ENCODE measurements at places on chromosomes 1 and 21. TPM values are rescaled to one million over a fixed set of nuclear protein-coding genes. Genes with fewer than 3 reads are reported as not detected.
A peak's percentile ranks its signal among the peaks of the same experiment; 100 is the strongest.

GRCh38 chr1:8055973-8056372 lies 29.9 kb upstream of the ERRFI1 start:
- H3K27ac ChIP-seq = peak overlapping the region; percentile 4
- H3K4me1 ChIP-seq = no peaks in the 10 kb centered on the region
- DNase-seq = no peak

DNA sequence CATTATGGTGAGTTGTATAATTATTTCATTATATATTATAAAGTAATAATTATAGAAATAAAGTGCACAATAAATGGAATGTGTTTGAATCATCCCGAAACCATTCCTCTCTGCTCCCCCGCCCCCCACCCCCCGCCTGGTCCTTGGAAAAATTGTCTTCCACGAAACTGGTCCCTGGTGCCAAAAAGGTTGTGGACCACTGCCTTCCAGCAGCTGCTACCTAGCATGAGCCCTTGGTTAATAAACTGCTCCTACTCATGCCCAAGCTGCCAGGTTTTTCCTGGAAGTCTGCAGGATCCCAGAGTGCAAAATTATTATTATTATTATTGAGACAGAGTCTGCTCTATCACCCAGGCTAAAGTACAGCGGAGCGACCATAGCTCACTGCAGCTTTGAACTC lies 6.8 kb upstream of the IFNGR2 start:
- no peak overlapping the region for H3K4me3 ChIP-seq
- H3K4me1 ChIP-seq = no peaks in the 10 kb centered on the region
- no peak for DNase-seq
- no peaks in the 10 kb centered on the region for H3K36me3 ChIP-seq

- DNase-seq = no peak
- H3K4me1 ChIP-seq = no peaks in the 10 kb centered on the region
- no peaks in the 10 kb centered on the region for H3K36me3 ChIP-seq
- H3K27ac ChIP-seq = no peak overlapping the region
- peaks cover 65% of the 10 kb centered on the region for H3K27me3 ChIP-seq
- no peak overlapping the region for H3K4me3 ChIP-seq
Observed at GRCh38 chr1:146019231-146020057, 2.1 kb downstream of the HJV start.

GRCh38 chr21:31110430-31110829 lies 72.2 kb upstream of the KRTAP19-8 start:
- H3K36me3 ChIP-seq = no peaks in the 10 kb centered on the region
- H3K4me3 ChIP-seq = no peak overlapping the region
- DNase-seq = no peak
- no peaks in the 10 kb centered on the region for H3K27me3 ChIP-seq

- H3K27me3 ChIP-seq = no peaks in the 10 kb centered on the region
- no peaks in the 10 kb centered on the region for H3K36me3 ChIP-seq
- no peaks in the 10 kb centered on the region for H3K4me1 ChIP-seq
- no peak overlapping the region for H3K27ac ChIP-seq
Observed at GRCh38 chr1:198967566-198967965, 328.7 kb downstream of the PTPRC start.

DNA sequence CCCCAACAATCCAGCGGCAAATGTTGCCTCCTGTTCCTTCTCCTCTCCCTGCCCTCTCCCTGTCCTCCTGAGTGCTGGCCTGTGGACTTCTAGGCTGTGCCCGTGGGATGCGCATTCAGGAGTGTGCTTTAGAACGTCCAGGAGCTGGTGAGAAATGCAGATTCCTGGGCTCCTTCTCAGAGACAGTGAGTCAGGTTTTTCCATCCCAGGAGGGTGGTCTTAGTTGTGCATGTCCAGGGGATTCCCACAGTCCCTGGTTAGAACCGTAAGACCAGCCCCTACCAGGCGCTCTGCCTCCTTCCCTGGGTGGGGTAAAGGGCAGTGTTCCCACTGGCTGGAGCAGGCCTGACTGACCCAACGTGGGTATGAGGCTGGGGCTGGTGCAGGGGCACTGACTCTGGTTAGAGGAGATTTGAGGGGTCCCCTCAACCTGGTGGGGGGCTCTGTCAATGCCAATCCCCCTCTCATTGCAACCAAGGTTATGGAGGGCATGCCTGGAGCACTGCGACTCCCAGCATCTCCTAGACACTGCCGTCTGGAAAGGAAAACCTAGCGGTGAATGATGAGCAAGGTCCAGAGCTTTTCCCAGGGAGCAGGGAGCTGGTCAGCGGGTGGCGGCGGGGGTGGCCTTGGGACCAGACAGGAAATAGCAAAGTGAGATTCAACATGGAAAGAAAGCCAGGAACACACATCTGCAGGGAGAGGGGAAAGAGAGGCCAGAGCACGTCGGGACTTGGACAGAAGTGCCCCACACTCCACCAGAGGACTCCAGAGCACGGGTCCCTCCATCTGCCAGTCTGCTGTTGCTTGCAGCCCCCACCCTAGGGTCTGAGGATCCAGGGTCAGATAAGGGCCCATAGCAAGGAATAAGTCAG lies 38.5 kb downstream of the HSPG2 start:
- DNase-seq = no peak
- no peak overlapping the region for H3K4me3 ChIP-seq
- peaks cover 20% of the 10 kb centered on the region for H3K4me1 ChIP-seq
- no peaks in the 10 kb centered on the region for H3K36me3 ChIP-seq

- no peaks in the 10 kb centered on the region for H3K27me3 ChIP-seq
- no peak overlapping the region for H3K4me3 ChIP-seq
- no peak for DNase-seq
- no peak overlapping the region for H3K27ac ChIP-seq
Observed at GRCh38 chr1:196143602-196144342, 464.5 kb downstream of the KCNT2 start.

DNA sequence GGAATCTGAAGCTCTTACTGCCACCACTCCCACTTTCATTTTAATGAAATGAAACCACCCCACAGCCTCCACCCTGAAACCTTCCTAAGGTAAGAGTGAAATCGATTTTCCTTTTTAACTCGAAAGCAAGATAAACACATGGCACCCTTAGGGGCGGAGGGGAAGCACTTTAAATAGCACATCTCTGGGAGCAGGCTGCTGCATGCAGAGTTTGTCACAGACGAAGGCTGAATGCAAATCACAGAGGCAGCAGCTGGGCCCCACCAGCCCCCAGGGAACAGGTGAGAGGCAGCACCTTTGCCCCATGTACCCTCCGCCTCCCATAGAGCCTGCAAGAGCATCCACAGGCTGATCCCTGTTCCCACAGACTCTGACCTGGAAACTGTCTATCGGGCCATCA lies 60.0 kb upstream of the GRIK3 start:
- H3K4me3 ChIP-seq = no peak overlapping the region
- no peaks in the 10 kb centered on the region for H3K4me1 ChIP-seq
- H3K27ac ChIP-seq = no peak overlapping the region
- peaks cover 7% of the 10 kb centered on the region for H3K27me3 ChIP-seq
- H3K36me3 ChIP-seq = no peaks in the 10 kb centered on the region
- DNase-seq = no peak

DNA sequence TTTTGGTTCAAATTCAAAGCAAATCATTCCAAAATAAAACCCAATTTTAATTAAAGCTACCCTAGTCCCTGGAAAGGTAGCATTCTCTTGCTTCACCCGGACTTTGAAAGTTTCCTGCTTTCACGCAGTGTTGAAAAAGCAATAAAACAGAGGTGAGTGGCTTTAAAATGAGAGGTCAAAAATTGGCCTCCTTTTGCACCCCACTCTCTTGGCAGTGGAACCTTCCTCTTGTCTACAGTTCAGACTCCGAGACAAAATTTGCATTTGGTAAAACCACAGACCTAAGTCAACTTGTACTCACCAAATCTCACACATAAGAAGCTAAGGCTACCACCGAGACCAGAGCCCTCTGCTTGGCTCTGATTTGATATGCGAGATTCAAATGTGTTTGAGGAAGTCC lies 252.7 kb downstream of the TTLL7 start:
- peaks cover 18% of the 10 kb centered on the region for H3K4me1 ChIP-seq
- no peak overlapping the region for H3K27ac ChIP-seq
- no peak for DNase-seq
- no peak overlapping the region for H3K4me3 ChIP-seq

GRCh38 chr1:23629708-23630290 lies 61.8 kb upstream of the RPL11 start:
- DNase-seq = no peak
- no peaks in the 10 kb centered on the region for H3K4me1 ChIP-seq
- H3K36me3 ChIP-seq = no peaks in the 10 kb centered on the region
- no peak overlapping the region for H3K27ac ChIP-seq

DNA sequence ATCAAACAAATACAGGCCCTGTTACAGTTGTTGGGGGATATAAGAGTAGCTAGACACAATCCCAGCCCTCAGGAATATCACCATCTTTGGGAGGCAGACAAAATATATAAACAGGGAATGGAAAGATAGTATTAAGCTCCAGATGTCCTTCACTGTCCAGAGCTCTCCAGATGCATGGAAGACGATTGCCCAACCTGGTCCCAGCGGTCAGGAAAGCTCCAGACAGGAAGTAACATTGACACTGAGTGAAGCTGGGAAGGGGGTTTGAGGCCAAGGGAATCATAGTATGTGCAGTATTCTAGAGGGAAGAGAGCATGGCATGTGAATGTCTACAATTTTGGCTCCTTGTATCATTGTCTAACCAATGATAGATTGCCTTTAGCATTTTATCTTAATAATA lies 173.9 kb upstream of the HOOK1 start:
- H3K27ac ChIP-seq = no peak overlapping the region
- no peaks in the 10 kb centered on the region for H3K36me3 ChIP-seq
- no peaks in the 10 kb centered on the region for H3K27me3 ChIP-seq
- H3K4me3 ChIP-seq = no peak overlapping the region
- H3K4me1 ChIP-seq = peaks cover 26% of the 10 kb centered on the region

- peaks cover 8% of the 10 kb centered on the region for H3K27me3 ChIP-seq
- H3K4me1 ChIP-seq = no peaks in the 10 kb centered on the region
- no peak overlapping the region for H3K27ac ChIP-seq
- DNase-seq = no peak
- no peak overlapping the region for H3K4me3 ChIP-seq
Observed at GRCh38 chr1:36579039-36579438, 96.3 kb upstream of the CSF3R start.

- H3K4me3 ChIP-seq = no peak overlapping the region
- H3K4me1 ChIP-seq = no peaks in the 10 kb centered on the region
- no peaks in the 10 kb centered on the region for H3K27me3 ChIP-seq
Observed at GRCh38 chr1:23500466-23500865, 16.5 kb upstream of the ASAP3 start.

- DNase-seq = no peak
- no peak overlapping the region for H3K27ac ChIP-seq
- no peaks in the 10 kb centered on the region for H3K4me1 ChIP-seq
- no peaks in the 10 kb centered on the region for H3K36me3 ChIP-seq
- no peaks in the 10 kb centered on the region for H3K27me3 ChIP-seq
Observed at GRCh38 chr1:13908128-13908527, 208.1 kb downstream of the PRDM2 start.

DNA sequence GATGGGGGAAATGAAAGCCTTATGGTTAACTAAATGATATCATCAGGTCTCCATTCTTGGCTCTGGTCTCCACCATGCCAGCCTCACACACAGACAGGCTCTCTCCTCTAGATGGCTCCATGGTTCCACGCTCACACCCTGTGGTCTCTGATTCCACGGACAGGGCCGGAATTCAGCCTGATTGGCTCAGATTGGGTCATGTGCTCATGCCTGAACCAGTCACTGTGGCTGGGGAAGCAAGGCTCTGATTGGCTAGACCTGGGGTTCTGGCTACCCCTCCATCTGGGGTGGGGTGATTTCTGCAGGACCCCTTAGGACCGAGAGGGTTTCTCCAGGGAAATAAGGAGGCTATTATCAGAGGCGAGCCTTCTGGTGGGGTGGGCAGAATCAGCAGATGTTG lies 277.0 kb downstream of the PTPRU start:
- no peak overlapping the region for H3K4me3 ChIP-seq
- H3K27me3 ChIP-seq = peaks cover 9% of the 10 kb centered on the region
- no peaks in the 10 kb centered on the region for H3K4me1 ChIP-seq
- H3K36me3 ChIP-seq = no peaks in the 10 kb centered on the region

GRCh38 chr1:156230473-156230837 lies 11.5 kb upstream of the BGLAP start:
- H3K4me3 ChIP-seq = no peak overlapping the region
- H3K4me1 ChIP-seq = no peaks in the 10 kb centered on the region
- H3K36me3 ChIP-seq = no peaks in the 10 kb centered on the region
- no peaks in the 10 kb centered on the region for H3K27me3 ChIP-seq

DNA sequence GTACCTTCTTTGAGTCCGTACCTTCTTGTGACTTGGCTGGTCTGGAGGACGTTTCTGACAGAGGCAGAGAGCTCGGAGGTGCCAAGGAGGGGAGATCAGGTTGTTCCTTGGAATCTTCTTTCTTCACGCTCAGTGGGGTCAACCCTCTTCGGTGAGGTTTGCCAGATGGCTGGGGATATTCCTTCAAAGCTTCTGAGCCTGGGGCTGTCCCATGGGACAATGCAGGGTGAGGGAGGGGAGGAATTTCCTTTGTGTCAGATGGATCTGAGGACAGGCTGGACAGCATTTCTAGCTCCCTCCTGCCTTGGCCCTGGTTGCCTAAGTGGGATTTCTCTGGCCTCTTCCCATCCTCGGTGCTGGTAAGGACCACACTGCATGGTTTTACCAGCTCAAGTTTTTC lies 95.5 kb upstream of the EDN2 start:
- no peak overlapping the region for H3K27ac ChIP-seq
- no peaks in the 10 kb centered on the region for H3K4me1 ChIP-seq
- no peaks in the 10 kb centered on the region for H3K36me3 ChIP-seq
- no peaks in the 10 kb centered on the region for H3K27me3 ChIP-seq
- H3K4me3 ChIP-seq = no peak overlapping the region

GRCh38 chr1:169610108-169610507 lies 19.8 kb downstream of the SELP start:
- H3K4me1 ChIP-seq = no peaks in the 10 kb centered on the region
- peaks cover 1% of the 10 kb centered on the region for H3K27me3 ChIP-seq
- no peak for DNase-seq
- H3K36me3 ChIP-seq = no peaks in the 10 kb centered on the region
- H3K4me3 ChIP-seq = no peak overlapping the region

The C1orf74 gene
- polyA plus RNA-seq = 2.2 TPM

The FCRL5 gene
- polyA plus RNA-seq = not detected

The GJA9 gene
- 0.34 TPM for polyA plus RNA-seq

The C1QA gene
- 9.5 TPM for polyA plus RNA-seq

The NOS1AP gene
- 9.3 TPM for polyA plus RNA-seq

The E2F2 gene
- 0.21 TPM for polyA plus RNA-seq

The GLIS1 gene
- 1.5 TPM for polyA plus RNA-seq

The VWA5B1 gene
- polyA plus RNA-seq = 1.1 TPM

The TEDDM1 gene
- not detected for polyA plus RNA-seq

The ADGRL4 gene
- polyA plus RNA-seq = 0.44 TPM

The PLA2G2D gene
- not detected for polyA plus RNA-seq

The GRIK1 gene
- polyA plus RNA-seq = 0.77 TPM

Measured in hepatocyte (in vitro differentiated cells).